NCI-H1048 (cell line): ENCODE measurements at places on chromosomes 1 and 21.

DNA sequence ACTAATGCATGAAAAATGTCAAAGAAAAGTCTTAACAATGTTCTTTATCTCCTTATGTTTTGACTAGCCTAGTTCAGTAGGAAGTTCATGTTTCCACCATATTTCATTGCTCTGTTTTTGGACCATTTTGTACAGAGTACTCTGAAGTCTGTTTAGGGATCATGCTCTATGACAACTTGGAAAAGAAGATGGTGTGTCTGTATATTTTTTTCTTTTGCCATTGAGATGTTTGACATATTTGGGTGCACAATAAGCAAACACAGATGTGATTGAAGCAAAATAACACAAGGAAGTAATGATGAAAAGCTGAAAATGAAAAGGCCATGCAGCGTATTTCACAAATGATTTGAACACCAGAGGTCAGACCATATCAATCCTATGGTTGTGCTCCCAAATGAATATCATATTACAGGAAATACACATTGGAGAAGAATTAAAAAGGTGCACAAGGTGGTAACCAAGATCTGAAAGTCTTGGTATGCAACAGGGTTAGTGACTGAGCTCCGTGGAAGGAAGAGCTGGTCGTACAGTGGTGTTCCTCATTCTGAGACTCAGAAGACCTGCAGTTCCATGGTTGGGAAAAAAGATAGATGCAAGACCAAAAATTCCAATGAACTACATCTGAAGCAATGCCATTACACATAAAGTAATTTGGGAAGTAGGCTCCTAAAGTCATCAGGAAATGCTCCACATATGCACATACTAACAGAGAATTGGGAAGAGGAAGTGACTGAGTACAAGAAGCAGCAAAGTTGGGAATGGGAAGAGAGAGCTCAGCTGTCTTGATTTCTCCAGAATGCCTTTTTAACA lies 463.5 kb downstream of the LMO4 start:
- no peak for DNase-seq

GRCh38 chr1:243525085-243525487 lies 269.2 kb downstream of the SDCCAG8 start:
- no peak for DNase-seq

- no peak for DNase-seq
Measured at GRCh38 chr1:87644033-87644578, 315.4 kb downstream of the LMO4 start.

GRCh38 chr1:228744918-228745317 lies 9.6 kb downstream of the RHOU start:
- no peak for DNase-seq

DNA sequence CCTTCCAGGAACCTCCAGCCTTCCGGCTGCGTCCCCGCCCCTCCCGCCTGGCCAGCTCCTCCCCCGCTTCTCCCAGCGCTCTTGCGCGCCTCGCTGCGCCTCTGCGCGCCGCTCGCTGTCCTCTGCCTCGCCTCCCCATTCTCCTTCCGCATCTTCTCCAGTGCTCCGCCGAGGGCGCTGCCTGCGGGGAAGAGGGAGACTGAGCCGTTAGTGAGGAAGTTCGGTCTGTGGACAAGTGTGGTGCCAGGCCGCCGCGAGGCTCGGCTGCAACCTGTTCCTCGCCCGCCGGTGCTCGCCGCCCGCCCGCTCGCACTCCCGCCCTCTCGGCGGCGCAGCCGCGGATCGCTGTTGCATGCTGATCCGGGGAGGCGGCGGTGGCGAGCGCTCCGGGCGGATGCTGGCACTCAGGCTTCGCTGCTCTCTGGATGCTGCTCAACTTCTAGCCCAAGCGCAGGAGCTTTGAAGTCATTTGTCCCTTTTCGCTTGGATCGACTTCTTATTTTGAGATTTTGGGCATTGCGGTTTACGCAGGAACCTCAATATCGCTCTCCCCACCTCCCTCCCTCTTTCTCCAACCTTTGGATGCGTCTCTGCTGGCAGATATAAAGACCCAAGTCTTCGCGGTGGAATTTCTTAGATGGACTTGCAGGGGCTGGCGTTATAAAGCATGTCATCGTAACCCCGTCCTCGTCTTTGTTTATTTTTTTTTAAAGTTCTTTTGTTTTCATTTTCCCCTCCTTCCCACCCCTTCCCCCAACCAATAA lies 614 bp upstream of the CACNA1E start:
- DNase-seq = no peak

DNA sequence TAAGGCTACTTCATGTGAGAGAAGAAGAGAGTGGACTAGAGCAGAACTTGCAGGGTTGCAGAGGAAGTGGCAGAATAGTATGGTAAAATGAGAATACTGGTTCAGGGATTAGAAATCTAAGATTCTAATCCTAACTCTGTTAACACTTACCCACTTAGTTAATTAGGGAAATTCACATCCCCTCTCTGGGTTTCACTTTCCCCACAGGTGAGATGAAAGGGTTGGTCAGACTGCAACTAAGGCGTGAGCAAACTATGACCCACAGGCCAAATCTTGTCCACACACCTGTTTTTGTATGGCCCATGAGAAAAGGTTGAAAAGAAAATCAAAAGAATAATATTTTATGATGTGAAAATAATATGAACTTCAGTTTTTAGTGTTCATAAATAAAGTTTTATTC lies 117.5 kb downstream of the MACF1 start:
- no peak for DNase-seq

DNA sequence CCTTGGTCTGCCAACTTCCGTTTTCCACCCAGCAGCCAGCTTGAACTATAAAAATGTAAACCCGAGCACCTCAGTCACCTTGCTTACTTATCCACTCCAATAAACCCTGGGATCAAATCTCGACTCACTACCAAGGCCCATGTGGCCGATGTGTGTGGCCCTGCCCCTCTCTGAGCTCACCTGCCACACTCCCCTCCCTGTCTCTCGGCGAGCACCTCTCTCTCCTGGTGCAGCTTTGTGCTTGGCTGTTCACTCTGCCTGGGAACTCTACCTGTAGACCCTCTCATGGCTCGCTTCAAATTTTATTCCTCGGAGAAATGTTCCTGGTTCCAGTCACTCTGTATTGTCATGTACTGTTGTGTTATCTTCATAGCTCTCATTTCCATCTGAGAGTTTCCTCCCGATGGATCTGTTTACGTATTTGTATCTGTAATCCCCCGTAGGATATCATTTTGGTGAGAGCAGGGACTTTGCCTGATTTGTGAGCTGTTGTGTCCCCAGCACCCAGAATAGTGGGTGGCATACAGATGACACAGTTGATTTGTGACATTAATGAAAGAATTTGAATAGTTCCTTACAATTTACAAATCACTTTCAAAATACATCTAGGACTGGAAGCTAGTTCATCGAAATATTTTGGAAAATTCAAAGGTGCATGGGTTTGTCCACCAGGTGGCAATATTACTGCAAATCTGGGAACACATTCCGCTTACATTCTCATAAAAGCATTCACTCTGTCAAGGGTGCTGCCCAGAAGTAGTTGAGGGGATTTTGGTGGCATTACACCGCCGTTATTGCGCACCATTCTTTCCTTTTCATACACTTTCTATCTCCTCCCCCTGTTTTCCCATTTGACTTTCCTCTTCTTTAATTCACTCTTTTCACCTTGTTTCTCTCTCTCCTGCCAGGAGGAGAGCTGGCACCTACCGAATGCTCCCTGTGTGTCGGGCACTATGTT lies 95.3 kb downstream of the ABCA4 start:
- DNase-seq = no peak

DNA sequence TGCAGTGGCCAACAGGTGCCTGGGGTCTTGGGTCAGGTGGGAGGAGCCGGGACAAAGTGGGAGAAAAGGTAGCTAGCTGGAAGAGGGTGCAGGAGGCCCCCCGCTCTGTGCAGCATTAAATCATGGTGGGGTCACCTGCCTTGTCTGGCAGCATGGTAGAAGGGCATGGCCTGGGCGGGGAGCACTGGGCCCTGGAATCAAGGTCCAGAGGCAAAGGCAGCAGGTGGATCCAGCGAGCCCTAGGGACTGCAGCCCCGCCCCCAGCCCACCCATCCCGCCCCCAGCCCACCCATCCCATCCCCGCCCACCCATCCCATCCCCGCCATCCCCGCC lies 16.7 kb upstream of the TTLL10 start:
- DNase-seq = no peak

DNA sequence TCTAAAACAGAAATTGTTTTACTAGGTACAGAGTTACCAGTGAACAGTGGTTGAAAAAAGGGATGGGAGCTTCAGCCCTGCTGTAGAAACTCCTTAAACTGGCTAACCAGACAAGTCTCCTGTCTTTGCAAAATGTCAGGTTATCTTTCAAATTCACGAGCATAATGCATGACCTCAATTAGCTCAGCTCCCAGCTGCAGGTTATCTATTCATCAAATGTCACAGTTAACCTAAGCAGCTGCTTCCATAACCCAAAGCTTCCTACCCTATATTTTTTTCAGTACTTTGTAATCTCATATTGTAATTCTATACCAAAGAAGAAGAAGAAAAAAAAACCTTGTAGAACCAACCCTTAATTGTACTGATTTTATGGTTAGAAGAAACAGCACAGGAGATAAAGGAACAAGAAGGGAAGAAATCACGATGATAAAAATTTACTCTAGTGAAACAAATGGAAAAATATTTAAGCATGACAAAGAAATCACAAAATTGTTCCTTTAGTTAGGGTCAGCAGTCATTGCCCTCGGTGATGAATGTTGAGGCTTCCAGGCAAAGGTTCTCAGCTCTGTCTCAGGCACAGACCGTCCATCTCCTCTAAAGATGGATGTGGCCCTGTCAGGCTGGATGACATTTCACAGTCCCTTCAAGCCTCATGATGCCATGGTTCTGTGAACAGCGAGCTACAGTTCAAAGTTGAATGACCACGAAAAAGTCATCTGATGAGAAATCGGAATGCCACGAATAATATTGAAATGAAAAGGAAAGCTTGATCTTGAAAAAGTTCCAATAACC lies 95.9 kb downstream of the PLD5 start:
- DNase-seq = no peak

DNA sequence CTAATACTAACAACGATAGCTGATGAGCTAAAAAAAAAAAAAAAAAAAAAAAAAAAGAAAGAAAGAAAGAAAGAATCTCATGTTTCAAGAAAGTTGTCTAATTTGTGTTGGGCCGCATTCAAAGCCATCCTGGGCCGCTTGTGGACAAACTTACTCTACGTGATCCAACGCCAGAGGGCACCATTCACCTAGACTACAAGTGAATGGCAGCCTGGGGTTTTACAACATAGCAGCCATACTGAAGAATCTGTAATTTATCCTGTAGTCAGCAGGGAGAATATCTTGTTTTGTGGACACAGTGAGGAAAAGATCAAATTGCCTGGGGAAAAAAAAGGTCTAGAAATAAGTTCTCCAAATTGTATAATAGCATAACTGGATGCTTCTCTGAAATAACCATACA lies 47.0 kb downstream of the CYP2J2 start:
- DNase-seq = no peak

DNA sequence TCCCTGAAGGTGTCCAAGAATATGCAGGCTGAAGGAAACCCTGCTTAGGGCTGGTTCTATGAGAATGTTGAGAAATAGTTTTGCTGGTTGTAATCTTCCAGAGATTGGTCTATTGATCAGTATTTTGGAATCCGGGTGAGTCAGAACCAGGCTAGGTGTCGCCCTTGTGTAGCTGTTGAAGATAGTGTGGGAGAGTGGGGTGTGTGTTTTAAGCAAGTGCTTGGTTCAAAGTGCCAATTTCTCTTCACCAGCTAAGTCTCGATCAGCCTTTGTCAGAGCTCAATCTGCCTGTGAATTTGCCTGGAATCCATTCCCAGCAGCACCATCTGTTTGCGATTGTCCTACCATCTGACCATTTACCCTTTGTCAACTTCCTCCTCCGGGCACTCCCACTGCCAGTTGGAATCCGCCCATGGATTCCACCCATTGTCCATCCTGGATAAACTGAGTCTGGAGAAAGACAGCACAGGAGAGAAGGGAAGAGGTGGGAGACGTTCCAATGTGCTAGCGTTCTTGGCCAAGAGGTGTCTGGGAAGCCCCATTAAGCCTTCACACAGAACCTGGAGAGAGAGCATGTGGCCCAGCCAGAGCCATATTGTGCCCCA lies 59.4 kb upstream of the CYP2J2 start:
- no peak for DNase-seq

DNA sequence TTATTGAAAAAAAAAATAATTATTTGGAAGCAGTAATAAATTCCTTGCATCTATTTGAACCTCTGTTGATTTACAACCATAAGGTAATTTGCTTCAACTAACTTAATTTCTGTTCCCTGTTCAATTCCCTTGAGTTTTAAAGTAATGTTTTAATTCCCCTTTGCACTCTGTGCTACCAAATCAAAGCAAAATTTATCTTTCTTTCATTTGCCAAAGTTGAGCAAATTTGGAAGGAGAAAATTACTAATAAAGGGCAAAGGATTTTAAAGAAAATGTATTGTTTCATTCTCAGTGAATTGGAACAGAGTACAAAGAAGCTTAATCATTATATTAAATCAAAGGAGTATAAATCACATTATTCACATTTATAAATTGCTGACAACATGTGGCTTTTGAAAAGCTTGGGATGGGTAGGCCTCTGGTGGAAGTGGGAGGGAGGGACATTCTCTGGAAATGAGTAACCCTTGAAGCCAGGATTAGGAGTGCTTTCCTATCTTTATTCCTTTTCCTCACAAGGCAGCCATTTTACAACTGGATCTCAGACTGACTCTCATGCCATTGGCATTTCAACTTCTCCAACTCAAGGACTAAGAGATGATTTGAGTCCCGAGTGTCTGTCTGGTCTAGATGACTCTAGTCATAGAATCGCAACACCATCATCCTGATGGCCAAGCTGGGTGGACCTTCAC lies 331.6 kb upstream of the DUSP10 start:
- DNase-seq = no peak

DNA sequence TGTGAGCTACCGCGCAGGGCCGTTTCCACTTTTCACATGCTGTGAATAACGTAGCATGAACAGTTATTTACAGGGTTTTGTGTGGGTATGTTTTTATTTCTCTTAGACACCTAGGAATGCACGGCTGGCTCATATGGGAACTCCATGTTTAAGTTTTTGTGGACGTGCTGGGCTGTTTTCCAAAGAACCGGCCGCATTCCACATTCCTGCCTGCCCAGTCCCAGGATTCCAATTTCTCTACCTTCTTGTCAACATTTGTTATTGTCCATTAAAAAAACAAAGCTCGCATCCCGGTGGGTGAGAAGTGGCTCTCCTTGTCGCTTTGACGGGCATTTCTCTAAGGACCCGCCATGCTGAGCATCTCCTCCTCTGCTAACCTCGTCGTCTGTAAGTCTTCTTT lies 47.1 kb upstream of the LRRC3 start:
- no peak for DNase-seq

- DNase-seq = no peak
Measured at GRCh38 chr1:76950306-76950705, 83.0 kb downstream of the ST6GALNAC5 start.

GRCh38 chr1:7973086-7973485 lies 11.6 kb downstream of the PARK7 start:
- no peak for DNase-seq
